ENCODE measurements at places on chromosomes 12 and 14.

GRCh38 chr12:1115484-1116231 is 124.6 kb downstream of the ERC1 start:
- no peak for DNase-seq

DNA sequence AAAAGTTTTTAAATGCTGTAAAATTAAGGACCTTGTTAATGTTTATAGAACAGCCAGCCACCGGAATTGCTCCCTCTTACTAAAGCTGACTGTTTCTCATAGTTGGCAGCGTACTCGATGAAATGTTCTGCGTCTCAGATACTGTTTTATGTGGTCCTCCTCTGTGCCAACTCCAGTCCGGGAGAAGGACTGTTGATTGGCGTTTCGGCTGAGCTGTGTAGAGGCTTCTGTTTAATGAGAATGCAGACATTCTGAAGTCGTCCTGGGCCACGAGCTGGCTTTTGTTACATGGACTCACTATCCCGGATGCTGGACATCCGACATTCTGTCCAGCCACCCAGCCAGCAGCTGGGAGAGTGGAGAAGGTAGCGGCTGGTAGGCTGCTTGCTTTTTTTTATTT is 75.4 kb downstream of the WDR20 start:
- DNase-seq, result no peak

DNA sequence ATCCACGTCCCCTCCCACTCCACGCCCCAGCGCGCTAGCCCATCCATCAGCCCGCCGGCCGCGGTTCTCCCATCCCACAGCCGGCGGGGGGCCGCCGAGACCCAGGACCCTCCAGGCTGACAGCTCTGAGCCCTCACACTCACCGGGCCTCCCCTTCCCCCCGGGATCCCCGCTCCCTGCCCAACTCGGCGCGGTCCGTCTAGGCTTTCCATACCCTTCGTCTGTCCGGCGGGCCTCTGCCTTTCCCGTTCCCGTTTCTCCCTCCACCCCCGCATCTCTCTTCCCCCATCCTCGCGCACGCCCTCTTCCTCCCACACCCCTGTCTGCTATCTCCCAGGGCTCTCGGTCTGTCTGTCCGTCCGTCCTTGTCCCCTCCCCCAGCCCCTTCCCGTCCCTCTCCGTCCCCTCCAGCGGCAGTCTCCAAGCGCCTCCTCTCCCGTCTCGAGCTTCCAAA is 726 bp downstream of the ZFHX2 start:
- peak; percentile 36 for DNase-seq

DNA sequence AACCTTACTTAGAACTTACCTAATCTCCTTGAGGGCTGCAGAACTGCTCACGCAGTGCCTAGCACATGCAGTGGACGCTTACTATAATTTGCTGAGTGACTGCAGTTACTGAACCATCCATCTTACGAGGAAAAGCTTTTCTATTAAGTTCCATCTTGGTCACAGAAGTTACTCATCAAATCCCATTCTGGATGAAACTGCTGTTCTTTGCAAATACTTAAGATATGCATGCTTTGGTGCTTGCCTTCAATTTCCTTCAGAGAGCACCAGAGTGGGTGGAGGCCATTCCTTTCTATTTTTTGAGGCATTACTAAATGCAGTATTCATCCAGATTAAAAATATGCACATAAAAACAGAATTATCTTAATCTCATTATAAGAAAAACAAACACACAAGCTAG is 17.7 kb upstream of the PELI2 start:
- no peak for DNase-seq

DNA sequence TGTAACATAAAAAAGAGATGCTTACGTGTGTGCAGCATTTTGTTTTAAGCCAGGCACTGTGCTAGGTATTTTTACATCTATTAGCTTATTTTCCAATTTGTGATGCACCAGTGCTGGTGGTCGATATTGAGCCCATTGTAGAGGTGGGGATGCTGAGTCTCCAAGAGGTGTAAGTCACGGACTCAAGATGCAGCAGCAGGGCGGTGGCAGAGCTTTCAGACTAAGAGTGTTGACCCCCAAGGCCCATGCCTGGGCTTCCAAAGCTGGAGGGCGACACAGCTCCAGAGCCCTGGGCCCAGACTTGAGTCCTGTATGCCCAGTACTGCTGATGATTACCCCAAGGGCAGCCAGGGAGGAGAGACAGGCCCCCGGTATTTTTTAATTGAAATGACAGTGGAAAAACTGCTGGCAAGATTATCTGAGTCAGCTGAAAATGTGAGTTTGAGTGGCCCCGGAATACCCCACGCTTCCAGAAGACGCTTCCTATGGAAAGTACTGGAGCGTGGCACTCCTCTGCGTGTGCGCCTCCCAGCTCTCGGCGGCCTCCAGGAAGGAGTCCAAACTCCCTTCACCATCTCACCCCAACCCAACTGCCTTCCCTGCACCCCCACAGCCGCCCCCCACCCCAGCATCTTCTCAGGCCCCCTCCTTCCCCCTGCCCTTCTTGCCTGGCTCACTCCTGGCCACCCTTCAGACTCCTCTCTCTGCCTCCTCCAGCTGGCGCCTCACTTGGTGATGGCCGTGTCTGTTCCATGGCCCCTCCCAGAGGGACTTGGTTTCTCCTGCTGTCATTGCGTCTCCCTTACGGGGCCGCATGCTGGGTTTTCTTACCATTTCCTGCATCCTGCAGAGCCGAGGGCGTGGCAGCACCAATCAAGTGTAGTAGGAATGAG is 40.7 kb downstream of the ELK3 start:
- no peak for DNase-seq

DNA sequence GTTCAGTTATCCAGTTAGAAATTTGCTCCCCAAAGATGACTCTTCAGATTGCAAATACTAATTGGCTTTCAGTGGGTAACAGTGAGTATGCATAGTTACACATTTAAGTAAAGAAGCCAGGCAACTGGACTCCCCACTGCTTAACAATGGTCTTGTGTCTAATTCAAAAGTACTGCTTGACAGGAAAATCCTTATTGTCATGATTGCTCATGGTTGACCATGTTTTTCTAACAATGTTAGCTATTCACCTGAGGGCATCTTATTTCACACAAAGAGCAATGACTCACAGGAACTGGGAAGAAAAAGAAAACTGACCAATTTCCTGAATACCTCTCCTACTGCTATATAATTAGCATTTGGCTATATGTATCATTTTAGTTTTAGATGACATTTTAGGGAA is 33.7 kb upstream of the ALG10B start:
- no peak for DNase-seq

DNA sequence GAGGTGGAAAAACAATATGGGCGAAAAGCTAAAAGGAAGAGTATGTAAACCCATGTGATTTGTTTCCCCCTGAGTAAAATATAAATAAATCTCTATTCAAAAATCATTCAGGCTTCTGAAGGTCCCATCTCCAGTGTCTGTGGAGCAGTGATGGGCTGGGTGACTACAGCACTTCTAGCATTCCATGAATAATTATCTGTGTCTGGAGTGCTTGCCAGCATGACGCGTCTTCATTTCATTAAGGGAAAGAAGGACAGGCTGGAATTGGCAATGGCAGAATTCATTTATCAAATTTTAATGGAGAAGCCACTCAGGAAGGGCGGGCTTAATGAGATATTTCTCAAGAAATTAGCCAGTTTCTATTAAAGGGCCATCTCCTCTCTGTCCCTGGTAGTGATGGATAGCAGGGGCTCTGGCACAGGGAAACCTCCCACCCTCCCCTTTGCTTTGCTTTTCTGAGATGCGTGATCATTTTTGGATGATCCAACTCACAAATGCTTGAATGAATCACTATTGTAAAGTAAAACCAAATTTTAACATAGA is 916.3 kb upstream of the SEL1L start:
- DNase-seq, result no peak

GRCh38 chr12:120997448-120997847 is 18.8 kb downstream of the C12orf43 start:
- DNase-seq, result no peak

DNA sequence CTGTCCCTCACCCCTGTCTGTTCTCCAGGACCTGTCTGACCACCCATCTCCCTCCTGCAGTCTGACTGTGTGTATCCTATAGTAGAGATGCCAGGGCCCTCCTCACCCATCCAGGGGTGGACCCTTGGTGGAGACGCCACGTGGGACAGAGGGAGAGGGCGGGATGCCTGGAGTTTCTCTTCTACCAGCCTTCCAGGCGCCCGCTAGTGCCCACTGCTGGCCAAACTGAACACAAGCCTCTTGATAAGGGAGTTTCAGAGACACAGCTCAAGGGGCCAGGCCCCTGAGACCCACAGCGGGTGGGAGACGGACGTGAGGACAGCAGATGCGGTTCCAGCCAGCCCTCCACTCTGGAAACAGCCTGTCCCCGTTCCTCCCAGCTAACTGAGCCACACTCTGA is 147.3 kb downstream of the RBM19 start:
- peak; percentile 0 for DNase-seq

DNA sequence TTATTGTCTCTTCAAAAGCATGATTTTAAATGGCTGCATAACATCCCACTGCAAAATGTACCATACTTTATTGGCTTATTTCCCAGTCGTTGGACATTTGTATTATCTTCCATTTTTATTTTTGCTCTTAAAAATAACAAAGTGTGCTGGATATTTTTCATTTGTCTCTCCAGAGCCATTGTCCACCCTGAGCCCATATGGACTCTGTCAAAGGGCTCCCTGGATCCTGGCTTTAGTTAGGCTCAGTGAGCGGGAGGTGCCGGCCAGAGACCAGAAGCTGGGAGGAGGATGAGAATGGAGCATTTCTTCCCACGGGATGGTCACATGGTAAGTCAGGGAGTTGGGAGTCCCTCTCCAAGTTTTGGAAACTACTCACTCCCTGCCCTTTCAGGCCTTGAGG is 296.9 kb downstream of the NUAK1 start:
- DNase-seq, result no peak

- DNase-seq, result no peak
Observed at GRCh38 chr12:5921966-5922899, 22.8 kb downstream of the ANO2 start.

DNA sequence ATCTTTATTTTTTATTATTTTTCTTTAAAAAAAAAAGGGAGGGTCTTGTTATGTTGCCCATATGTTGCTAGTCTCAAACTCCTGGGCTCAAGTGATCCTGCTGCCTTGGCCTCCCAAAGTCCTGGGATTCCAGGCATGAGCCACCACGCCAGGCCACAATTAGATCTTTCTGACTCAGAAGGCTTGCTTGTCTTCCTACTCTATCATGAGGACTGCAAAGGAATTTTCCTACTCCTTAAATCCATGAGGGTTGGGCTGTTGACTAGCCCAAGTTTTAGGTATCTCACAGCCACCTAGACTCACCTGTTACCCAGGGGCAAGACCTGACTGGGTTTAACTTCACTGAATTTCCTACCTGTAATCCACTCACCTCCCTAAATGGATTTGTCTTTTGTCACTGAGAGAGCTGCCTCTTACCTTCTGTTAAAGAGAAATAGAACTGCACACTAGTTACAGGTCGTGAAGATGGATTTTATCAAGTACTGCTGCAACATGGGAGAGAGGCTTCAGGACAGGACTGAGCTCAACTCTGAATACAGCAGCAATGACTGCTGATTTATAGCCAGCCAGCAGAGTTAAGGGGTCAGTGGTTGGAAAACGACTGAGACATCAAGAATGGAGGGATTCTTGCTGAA is 72.3 kb downstream of the B4GALNT3 start:
- no peak for DNase-seq

DNA sequence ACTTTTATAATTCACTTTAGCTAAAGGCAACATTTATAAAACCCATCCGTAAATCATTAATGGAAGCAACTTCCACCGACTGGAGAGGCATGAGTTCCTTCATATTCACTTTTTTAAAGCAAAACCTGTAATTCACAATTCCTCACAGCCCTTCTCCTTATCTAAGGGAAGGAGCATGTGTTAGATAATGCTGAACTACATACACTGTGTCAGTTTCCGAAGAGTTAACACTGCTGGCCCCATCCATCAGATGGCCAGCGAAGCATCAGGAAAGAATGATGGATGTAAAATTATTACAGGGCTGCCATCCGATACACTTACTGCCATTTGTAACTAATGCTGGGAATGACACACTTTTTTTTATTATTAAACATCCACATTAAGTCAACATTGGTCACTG is 392.8 kb downstream of the SOX5 start:
- no peak for DNase-seq

- DNase-seq, result no peak
Observed at GRCh38 chr12:111732786-111733185, 33.9 kb upstream of the ALDH2 start.

DNA sequence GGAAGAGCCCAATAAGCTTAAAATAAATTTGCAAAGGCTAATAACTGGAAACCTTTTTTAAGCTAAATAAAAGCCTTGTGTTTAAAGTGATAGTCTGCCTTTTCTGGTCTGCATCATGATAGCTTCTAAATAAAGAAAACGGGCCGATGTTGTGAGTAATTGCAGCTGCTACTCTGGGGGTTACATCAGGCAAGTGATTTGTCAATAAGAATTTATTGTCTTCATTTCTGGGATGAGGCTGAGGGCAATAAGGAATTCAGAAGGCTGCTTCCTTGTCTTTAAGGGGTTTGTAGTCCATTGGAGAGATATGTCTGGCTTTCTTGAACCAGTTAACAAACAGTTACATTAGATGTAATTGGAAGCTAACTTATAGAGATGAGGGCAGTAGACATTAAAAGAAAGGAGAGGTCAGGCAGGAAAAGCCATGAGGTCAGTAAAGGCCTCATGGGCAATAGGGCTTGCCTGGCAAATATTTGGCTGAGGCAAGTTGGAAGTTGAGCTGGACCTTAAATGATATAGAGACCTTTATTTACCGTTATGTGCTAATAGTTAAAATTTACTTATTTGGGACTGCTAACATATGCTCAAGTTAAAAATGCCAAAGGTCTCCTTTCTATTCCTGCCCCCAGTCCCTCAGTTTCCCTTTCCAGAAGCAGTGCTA is 85.0 kb downstream of the CRADD start:
- no peak for DNase-seq

DNA sequence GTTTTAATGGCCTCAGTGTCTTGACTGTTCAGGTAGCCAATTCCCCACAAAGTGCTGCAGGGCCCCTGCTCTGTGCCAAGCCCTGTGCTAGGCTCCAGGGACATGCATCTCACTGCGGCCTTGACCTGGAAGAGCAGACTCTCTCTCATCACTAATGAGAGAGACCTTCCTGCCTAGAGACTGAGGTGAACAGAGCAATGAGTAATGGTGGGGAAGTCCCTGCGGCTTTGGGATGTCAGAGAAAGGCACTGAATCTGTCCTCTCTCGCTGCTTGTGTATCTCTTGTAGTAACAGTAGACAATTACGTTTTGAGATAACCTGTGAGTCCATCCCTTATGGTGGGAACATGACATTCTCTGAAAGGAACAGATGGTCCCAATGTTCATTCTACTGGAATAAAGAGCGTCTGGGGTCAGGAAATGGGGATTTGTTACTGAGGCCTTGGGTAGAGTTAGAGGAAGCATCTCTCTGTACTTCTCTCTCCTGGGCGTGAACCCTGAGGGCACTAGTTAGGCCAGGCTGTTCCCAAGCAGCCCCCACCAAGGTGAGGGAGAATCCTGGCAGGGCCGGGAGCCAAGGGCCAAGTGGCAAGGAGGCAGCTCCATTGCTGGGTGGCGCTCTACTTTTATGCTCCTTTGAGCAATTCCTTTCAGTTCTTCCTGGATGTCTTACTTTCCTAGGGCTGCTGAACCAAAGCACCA is 13.5 kb downstream of the NFATC4 start:
- DNase-seq, result no peak

GRCh38 chr12:64450711-64451486 is 1.0 kb upstream of the TBK1 start:
- DNase-seq, result peak; percentile 77
